ENCODE measurements at places on chromosomes 7 and 10. TPM values are rescaled to one million over a fixed set of nuclear protein-coding genes. Genes with fewer than 3 reads are reported as not detected.

PPP1R3C gene
- polyA plus RNA-seq = not detected

AKR1C8 gene
- polyA plus RNA-seq = not detected

FRMD4A gene
- polyA plus RNA-seq = 0.20 TPM

DAGLB gene
- 7.3 TPM for polyA plus RNA-seq

MKI67 gene
- not detected for polyA plus RNA-seq

Data from naive B cell (primary cell).